Activated T-helper 9 cell treated with anti-CD3 and anti-CD28 coated beads, Interleukin-2, amount 50 U/mL, for 16 hours (primary cell): ENCODE measurements at places on chromosomes 2 and 18.

GRCh38 chr2:37833423-37833822, 91.7 kb upstream of the RMDN2 start:
- peak; percentile 54 for DNase-seq

GRCh38 chr2:44955593-44956392, 14.3 kb downstream of the SIX3 start:
- DNase-seq, result peak; percentile 52

GRCh38 chr18:60668583-60668982, 296.0 kb upstream of the MC4R start:
- DNase-seq, result no peak

- DNase-seq, result no peak
Observed at GRCh38 chr2:74345272-74345943, 2.2 kb upstream of the SLC4A5 start.

GRCh38 chr2:158779621-158780020, 15.5 kb upstream of the DAPL1 start:
- DNase-seq, result no peak

GRCh38 chr18:8912348-8913326, 189.9 kb upstream of the NDUFV2 start:
- no peak for DNase-seq

- no peak for DNase-seq
Observed at GRCh38 chr18:39620551-39621168, 2055.1 kb upstream of the CELF4 start.
